ENCODE measurements at places on chromosomes 5 and 9.

DNA sequence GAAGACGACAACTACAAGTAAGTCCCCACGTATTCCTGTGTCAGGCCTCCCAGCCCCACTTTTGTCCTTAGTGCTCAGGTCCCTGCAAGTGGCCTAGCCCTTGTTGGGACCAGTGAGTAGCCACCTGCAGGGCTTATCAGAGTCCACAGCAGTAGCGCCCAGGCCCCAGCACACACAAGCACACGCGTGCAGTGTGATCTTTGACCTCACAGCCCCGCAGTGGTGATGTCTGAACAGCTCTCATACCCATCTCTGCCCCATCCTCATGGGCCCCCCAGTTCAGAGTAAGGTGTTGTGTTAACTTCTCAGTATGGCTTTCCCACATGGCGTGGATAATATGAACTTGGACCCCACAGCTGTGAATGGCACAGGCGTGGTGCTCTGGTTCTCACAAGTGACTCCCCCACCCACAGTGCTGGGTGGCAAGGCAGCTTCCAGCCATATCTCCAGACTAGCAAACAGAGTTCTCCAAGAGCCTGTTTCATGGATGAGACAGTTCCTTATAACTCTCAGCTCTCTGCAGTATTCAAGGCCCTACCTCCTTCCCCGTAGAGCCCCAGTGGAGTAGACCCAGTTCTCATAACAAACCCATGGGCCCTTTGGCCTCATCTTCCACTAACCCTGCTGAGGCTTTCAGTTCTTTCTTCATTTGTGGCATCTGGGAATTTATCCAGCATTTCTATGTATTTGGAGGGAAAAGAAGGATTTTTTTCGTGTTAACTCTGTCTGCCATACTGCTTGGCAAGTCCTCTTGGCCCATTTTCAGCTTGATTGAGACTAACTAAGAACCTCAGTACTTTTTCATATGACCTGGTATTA, 46.5 kb upstream of the ANGPTL2 start:
- DNase-seq: no peak

GRCh38 chr5:172624996-172625964, 15.8 kb upstream of the NEURL1B start:
- no peak for DNase-seq

- DNase-seq: no peak
Observed at GRCh38 chr5:163342306-163342705, 95.1 kb upstream of the CCNG1 start.

DNA sequence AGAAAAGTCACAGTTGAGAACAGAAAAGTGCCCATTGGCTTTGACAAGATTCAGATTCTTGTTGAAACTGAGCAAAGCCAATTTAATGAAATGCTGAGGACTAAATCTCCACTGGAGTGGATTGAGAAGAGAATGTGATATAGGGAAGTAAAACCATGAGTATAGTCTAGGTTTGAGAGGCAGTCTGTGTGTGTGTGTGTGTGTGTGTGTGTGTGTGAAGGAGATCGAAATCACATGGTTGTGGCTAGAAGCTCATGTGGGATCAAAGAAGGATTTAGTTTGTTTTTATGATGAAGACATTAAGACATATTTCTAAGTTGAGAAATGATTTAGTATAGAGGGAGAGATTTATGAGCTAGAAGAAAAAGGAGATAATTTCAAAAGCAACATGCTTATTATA, 275.7 kb upstream of the DAB2 start:
- no peak for DNase-seq

- no peak for DNase-seq
Observed at GRCh38 chr5:14256026-14256690, 113.0 kb downstream of the TRIO start.

DNA sequence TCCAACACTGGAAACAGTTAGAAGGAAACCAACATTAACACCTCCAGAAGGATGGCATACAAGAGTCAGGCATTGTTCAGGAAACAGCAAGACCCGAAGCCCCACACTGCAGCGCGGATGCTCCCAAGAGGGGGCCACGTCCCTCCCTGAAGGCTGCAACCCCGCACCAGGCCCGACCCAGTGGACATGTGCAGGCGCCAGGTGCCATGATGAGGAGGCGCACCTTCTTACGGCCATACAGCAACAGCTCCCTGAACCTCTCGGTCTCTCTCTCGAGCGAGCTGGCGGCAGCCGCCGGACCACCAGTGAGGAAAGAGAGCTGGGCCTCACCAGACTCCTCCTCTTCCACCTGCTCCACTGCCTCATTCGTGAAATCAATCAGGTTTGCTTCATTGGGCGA, 20.2 kb downstream of the SEC16A start:
- DNase-seq: no peak

GRCh38 chr5:138109463-138110265, 25.8 kb downstream of the WNT8A start:
- DNase-seq: no peak

- DNase-seq: no peak
Observed at GRCh38 chr5:100796851-100797250, 106.2 kb downstream of the ST8SIA4 start.

DNA sequence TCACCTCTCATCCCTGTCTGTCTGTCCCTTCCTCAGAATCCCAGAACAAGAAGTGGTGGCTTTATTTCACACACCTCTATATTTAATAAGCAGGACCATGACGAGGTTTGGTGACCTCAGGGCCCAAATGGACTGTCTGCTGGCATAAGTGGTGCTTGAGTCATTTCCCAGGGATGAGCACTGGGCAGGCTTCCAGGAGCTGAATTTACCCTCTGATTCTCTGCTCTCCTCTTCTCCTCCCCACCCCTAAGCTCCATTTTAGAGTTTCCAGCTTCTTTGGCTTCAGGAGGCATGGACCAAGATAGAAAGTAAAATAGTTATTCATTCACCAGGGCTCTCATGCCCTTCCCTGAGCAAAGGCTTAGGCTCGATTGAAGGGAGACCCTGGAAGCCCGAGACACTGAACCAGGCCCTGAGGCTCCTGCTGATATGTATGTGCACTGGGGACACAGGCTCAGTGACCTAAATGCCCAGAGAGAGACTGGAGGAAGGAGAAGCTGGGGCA, 69.1 kb downstream of the PPARGC1B start:
- no peak for DNase-seq

GRCh38 chr5:89080467-89081116, 197.6 kb upstream of the MEF2C start:
- no peak for DNase-seq

DNA sequence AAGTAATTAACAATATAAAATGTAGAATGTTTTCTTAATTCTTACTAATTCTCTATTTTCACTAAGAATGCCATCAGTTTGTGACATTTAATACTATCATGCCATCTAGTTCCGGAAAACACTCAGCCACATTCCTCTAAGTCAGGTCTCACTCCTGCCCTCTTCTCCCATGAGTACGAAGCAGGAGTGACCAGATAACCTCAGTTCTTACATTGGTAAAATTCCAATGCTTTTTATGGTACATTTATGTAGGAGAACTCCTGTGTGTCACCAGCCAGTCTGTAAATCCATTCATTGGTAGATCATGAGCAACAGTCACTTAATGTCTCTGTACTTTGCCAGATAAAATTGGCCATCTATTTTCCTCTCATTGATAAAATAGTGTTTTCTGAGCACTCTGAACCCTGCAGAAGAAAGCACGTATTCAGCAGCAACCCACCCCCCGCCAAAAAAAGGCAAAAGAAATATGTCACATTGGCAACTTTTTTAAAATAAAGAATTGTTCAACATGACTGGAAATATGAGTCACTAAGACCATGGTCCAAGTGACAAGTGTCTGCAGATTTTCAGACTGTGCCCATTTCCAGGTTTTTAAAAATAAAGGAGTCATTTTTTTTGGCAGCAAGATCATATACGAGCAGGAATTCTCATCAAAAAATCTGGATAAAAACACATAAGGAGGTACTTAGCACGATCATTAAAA, 11.8 kb downstream of the GLIS3 start:
- DNase-seq: no peak

DNA sequence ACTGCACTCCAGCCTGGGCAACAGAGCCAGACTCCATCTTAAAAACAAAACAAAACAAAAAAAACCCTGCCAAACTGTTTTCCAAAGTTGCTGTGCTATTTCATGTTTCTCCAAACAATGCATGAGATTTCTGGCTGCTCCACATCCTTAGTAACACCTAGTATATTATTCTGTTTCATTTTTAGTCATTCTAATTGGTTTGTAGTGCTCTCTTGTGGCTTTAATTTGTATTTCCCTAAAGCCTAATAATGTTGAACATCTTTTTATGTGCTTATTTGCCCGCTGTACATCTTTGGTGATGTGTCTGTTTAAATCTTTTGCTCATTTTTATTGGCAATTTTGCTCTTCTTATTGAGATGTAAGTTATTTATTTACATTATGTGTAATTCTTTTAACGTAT, 18.4 kb upstream of the TTC1 start:
- DNase-seq: no peak

DNA sequence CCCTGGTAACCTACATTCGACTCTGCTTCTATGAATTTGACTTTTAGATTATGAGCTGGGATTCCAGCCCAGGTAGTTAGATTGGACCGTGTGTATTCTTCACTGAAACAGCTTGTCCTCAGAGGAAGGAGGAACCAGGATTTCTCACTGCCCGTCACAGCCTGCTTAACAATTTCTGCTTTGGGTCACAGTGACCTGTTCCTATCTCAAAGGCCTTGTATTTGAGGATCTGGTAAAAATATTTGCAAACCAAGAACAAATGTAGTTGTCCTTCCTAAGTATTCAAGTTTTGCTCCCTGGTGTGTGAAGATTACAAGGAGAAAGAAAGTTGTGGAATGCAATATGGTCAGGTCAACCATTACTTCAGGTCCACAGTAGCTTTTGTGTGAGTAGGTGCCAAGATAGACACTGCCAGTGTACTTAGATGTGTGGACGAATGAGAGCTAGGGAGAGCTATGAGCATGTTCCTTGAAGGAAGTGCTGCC, 55.1 kb downstream of the KIF4B start:
- DNase-seq: no peak

DNA sequence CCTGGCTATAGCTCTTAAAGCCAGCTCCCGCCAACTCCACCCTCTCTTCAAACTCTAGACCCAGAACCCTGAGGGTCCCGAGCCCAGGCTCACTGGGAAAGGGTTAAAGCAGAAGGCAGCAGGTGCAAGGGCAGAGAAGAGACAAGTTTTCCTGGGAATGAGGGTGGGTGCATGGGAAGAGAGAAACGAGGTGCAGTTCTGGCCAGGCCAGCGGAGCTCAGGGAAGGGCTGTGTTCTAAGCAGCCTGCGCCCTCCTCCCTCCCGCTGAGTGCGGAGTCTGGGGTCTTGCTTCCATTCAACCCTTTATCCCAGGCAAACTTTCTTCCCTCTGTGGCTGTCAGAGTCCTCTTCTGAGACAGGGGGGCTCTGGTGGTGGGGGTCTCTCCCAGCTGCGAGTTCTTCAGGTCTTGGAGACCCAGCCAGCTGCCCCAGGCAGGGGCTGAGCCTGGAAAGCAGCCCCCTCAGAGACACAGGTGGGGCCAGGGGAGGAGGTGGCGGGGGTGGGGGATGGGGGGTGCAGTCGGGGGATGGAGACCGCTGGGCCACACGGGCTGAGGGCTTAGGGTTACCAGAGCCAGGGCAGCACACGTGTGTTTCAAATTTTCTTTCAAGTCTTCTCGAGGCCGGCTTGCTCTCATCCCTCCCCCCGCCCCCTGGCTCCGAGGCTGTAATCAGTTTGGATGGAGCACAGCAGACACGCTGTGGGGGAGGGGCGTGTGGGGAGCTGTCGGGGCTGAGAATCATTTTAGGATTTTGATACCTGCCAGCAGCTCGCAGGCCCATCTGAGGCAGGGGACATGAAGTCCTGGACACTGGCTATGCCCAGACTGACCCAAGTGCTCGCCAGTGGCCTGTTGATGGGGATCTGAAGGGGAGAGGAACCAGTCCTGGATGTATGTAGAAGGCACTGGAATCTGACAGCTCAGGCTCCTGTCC, 169.6 kb upstream of the SMIM23 start:
- no peak for DNase-seq

DNA sequence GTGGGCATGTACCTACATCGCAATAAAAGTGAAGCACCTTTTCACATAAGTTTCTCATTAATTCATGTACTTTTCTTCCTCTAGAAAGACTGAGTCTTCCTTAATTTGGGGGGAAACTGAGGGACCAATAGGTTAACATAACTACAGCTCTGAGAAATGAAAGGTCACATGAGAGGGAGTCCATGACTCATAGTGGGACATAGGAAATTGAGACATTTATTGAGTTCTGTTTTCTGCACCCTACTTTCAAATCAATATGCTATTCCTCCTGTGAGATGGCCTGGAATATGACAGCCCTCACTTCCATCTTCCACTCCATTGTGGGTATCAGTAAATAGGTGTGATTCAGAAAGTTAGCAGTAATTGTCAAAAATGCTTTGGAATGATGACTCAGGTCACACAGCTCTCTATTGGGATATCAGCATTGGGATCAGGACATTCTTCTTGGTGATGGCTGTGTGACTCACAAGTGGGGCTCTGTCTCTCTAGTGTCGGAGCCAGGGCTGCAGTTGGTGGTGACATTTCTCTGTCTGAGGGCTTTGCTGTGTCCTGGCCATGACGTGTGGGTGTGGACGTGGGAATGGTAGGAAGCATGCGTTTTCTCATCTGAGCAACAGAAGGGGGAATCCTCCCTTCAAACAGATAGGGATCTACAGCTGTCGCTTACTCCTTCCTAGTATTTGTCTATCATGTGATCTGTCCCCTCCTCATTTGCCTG, 125.0 kb downstream of the TRIO start:
- DNase-seq: no peak

GRCh38 chr9:135565636-135566035, 4.1 kb downstream of the PAEP start:
- no peak for DNase-seq

- no peak for DNase-seq
Observed at GRCh38 chr5:160171666-160172065, 52.4 kb upstream of the PWWP2A start.

DNA sequence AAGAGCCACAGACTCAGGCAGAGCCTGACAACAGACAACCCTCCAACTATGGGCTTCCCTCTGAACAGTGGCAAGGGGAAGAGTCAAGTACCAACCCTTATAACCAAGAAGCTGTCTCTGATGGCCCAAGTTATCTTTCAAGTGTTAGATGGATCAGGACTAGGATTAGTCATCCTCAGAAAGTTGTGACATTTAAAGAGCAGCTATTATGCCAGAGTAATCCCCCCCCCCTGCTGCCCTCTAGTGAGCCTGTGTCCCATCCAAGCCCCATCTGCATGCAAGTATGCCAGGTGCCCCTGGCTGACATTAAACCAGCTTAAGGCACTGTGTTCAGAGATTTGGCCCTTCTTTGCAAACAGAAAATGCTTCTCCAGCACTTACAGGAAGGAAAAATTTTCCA, 16.8 kb upstream of the SPATA31D1 start:
- DNase-seq: no peak

- no peak for DNase-seq
Observed at GRCh38 chr5:81167544-81167943, 65.6 kb upstream of the CKMT2 start.

- DNase-seq: no peak
Observed at GRCh38 chr9:2824564-2824963, 19.3 kb downstream of the PUM3 start.

- DNase-seq: no peak
Observed at GRCh38 chr9:38044706-38045105, 24.3 kb downstream of the SHB start.
